ENCODE measurements at places on chromosomes 2 and 18. TPM values are rescaled to one million over a fixed set of nuclear protein-coding genes. Genes with fewer than 3 reads are reported as not detected.

DNA sequence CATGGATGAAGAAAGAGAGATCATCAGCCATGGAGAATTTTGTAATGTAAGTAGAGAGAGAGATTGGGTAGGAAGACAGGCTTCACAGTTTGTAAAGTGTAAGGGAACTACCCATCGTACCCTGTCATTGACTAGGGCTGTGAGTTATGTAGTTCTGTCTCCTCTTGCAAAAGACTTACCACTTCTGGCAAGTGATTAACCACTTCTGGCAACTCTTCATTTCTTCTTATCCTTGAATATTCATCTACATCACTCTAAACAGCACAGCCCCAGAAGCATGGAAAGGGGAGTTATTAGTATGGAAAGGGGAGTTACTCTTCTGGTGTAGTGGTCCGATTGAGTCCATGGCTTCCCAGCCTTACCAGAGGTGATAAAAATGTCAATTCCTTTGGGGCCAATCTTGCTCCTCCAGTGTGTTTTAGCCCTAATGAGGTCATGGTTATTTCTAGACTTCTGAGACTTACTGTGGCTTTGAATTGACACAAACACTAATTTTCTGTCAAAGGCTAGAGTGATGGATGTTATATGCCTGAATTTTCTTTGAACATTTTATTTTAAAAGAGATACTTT is 52.0 kb downstream of the STAT1 start:
- H3K27ac ChIP-seq, result no peak overlapping the region
- H3K4me3 ChIP-seq, result no peak overlapping the region
- no peaks in the 10 kb centered on the region for H3K27me3 ChIP-seq
- H3K36me3 ChIP-seq, result peaks cover 22% of the 10 kb centered on the region

GRCh38 chr2:188412190-188412589 is 120.5 kb downstream of the GULP1 start:
- H3K36me3 ChIP-seq, result no peaks in the 10 kb centered on the region
- H3K4me1 ChIP-seq, result no peaks in the 10 kb centered on the region
- H3K4me3 ChIP-seq, result no peak overlapping the region
- no peak for DNase-seq
- H3K27me3 ChIP-seq, result no peaks in the 10 kb centered on the region

DNA sequence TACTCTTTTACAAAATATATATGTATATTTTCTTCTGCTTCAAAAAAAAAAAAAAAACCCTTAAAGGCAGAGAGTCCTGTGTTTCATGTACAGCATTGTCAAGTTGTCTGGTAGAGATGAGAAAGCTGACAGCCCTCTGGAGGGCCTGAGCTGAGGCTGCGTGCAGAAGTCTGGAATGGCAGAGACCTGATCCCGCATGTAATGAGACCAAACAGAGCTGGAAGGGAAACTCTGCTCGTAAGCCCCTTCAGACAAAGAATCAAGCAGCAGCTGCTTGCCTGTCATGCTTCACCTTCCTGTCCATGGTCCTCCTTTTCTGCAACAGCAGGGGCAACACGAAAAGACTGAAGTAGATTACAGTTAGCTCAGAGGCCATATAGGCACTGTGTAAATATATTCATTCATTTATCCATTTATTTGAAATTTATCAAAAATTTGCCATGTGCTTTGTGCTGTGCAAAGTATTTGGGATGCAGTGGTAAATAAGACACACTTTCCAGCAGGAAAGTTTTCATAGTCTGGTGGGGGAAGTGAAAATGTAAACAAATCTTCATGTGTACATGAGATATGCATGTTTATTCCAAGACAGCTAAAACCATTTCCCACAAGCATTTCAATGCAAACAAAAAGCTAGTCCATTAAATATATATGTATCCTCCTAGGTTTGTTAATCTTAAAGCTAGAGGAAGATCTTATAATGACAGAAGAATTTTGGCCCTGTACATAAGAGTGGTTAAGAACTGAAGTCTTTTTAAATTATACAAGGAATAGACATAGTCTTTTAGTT is 912.7 kb downstream of the CPS1 start:
- no peak for DNase-seq
- no peaks in the 10 kb centered on the region for H3K4me1 ChIP-seq
- no peaks in the 10 kb centered on the region for H3K36me3 ChIP-seq
- no peaks in the 10 kb centered on the region for H3K27me3 ChIP-seq
- no peak overlapping the region for H3K4me3 ChIP-seq
- no peak overlapping the region for H3K27ac ChIP-seq

- H3K36me3 ChIP-seq, result no peaks in the 10 kb centered on the region
- H3K27me3 ChIP-seq, result no peaks in the 10 kb centered on the region
- no peaks in the 10 kb centered on the region for H3K4me1 ChIP-seq
- H3K4me3 ChIP-seq, result no peak overlapping the region
- DNase-seq, result no peak
- H3K27ac ChIP-seq, result no peak overlapping the region
Measured at GRCh38 chr2:167814881-167815718, 432.3 kb downstream of the STK39 start.

DNA sequence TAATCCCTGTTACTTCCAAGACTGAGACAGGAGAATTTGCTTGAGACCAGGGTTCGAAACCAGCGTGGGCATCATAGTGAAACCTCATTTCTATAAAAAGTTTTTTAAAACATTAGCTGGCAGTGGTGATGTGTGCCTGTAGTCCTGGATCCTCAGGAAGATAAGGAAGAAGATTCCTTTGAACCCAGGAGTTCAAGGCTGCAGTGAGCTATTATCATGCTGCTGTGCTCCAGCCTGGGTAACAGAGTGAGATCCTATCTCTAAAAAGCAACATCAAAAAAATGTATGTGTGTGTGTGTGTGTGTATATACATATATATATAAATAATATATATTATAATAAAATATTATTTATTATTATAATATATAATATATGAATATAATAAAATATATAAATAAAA is 1417.6 kb upstream of the CDH2 start:
- H3K27me3 ChIP-seq, result no peaks in the 10 kb centered on the region
- no peak overlapping the region for H3K27ac ChIP-seq
- no peaks in the 10 kb centered on the region for H3K36me3 ChIP-seq
- DNase-seq, result no peak
- H3K4me3 ChIP-seq, result no peak overlapping the region
- H3K4me1 ChIP-seq, result no peaks in the 10 kb centered on the region

- no peaks in the 10 kb centered on the region for H3K36me3 ChIP-seq
- no peaks in the 10 kb centered on the region for H3K27me3 ChIP-seq
- H3K27ac ChIP-seq, result no peak overlapping the region
- no peak for DNase-seq
- H3K4me1 ChIP-seq, result no peaks in the 10 kb centered on the region
Measured at GRCh38 chr2:133940134-133940533, 313.7 kb upstream of the MGAT5 start.

DNA sequence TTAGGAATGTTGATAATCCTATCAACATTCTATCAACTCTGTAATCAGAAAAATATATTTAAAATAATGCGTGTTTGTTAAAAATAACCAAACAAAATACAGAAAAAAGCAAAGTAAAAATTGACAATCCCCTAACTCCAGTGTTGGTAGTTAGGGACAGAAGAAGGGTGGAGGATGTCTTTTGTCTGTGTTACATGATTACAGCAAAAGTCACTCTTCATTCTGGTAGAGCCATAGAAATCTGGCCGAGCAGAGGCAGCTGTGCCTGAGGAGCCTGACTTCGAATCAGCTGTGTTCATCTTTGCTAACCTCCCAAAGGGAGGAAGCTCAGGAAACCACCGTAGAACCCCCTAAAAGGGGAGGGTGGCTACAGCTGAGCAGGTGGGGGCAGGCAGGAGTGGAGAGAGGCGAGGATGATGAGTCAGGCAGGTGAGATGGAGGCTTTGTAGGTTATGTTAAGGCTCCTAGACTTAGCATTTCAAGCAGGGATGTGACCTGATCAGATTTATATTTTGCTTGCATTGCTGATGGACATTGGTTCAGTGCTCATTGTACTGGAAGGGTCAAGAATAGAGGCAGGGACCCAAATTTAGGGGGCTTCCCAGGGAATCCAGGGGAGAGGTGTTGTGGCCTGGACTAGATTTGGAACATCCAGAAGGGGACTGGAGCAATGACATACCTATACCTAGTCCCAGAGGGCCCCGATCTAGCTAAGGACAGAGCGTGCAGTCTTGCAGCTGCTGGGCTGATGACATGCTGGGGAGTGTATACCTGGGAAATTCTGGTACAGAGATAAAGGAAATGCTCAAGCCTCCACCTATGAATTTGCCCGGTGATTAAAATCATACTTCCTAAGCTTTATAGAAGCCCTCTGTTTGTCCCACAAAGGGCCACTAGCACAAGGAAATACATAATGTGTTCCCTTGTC is 95.7 kb downstream of the NEDD4L start:
- H3K36me3 ChIP-seq, result no peaks in the 10 kb centered on the region
- DNase-seq, result no peak
- no peaks in the 10 kb centered on the region for H3K4me1 ChIP-seq
- no peak overlapping the region for H3K27ac ChIP-seq
- H3K27me3 ChIP-seq, result no peaks in the 10 kb centered on the region
- H3K4me3 ChIP-seq, result no peak overlapping the region

- DNase-seq, result no peak
- H3K27me3 ChIP-seq, result no peaks in the 10 kb centered on the region
- H3K4me3 ChIP-seq, result no peak overlapping the region
- no peaks in the 10 kb centered on the region for H3K4me1 ChIP-seq
- no peak overlapping the region for H3K27ac ChIP-seq
Measured at GRCh38 chr2:186717320-186718007, 23.6 kb downstream of the FAM171B start.

GRCh38 chr2:236352761-236353593 is 88.8 kb upstream of the ASB18 start:
- no peak for DNase-seq
- no peak overlapping the region for H3K27ac ChIP-seq
- no peaks in the 10 kb centered on the region for H3K36me3 ChIP-seq
- no peaks in the 10 kb centered on the region for H3K27me3 ChIP-seq
- no peak overlapping the region for H3K4me3 ChIP-seq

GRCh38 chr2:1406434-1406833 is 6.8 kb upstream of the TPO start:
- no peak for DNase-seq
- no peaks in the 10 kb centered on the region for H3K4me1 ChIP-seq
- H3K4me3 ChIP-seq, result no peak overlapping the region
- no peak overlapping the region for H3K27ac ChIP-seq
- H3K36me3 ChIP-seq, result no peaks in the 10 kb centered on the region

GRCh38 chr2:12603781-12604295 is 112.9 kb upstream of the TRIB2 start:
- no peaks in the 10 kb centered on the region for H3K27me3 ChIP-seq
- peaks cover 8% of the 10 kb centered on the region for H3K4me1 ChIP-seq
- H3K36me3 ChIP-seq, result no peaks in the 10 kb centered on the region
- no peak overlapping the region for H3K4me3 ChIP-seq
- no peak for DNase-seq

DNA sequence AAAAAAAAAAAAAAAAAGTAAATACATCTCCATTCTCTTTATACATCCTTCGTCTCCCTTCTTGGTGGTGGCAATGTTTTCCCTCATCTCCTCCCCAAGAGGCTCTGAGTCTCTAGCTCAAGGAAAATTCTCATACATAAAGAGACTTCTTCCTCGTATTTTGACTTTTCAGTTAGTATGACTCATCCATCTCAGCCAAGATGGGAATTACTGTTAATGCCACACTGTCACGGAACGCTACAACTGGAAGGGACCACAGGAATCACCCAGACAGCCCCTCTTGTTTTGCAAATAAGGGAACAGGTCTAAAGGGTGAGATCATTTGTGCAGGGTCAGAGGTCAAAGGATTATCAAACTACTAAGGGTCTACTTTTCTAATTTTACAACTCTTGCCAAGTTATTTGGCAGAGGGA is 19.5 kb downstream of the NFE2L2 start:
- no peak for DNase-seq
- H3K27me3 ChIP-seq, result no peaks in the 10 kb centered on the region
- no peak overlapping the region for H3K27ac ChIP-seq
- H3K36me3 ChIP-seq, result no peaks in the 10 kb centered on the region
- H3K4me1 ChIP-seq, result peaks cover 83% of the 10 kb centered on the region

DNA sequence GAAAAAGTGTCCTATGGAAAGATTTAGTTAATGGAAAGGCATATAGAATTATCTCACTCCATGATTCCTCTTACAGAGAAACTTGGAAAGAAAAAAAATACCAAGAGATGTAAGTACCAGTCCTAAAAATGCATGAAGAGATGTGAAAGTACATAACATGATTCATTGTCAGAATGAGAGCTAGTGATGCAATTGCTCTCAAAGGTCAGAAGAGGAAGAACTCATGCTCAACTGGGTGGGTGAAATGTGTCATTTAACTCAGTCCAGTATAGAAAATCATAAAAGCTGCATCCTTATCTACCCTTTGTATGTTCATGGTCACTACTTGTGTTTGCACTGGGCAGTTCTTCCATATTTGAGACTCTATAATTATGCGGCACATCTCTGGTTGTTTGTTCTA is 300.0 kb upstream of the PIK3C3 start:
- DNase-seq, result no peak
- no peaks in the 10 kb centered on the region for H3K27me3 ChIP-seq
- H3K4me3 ChIP-seq, result no peak overlapping the region
- H3K27ac ChIP-seq, result no peak overlapping the region
- no peaks in the 10 kb centered on the region for H3K36me3 ChIP-seq

DNA sequence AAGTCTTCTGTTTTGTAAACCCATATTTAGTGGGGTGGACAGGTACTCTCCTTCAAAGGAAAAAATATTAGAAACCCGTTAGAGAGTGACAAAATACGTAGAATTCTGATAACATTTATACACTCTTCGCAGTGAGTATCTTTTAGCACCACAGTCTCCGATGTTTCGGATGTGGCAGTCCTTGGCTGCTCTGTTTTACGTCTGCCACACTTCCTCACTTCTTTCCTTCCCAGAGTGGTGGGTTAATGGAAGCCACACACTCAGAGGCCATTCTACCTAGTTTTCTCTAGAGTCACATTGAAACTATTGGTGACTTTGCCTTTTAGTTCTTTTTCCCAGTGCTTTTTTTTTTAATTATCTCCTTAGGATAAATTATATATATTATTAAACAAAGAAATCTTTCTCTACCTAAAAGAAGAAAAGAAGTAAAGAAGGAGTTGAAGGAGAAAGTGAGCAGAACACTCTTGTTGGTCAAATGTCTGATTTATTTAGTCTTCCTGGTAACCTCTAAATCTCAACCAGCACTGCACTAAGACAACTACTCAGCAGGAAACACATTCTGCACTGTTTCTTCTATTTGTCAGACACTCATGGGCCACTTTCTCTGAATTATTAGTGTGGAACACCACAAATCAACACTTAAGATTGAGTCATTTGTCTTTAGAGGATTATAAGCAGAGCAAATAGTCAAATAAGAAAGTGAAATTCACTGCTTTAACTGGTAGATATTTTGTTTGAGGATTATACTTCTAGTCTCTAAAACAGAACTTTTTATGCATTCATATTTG is 451.3 kb upstream of the TMEFF2 start:
- H3K4me1 ChIP-seq, result no peaks in the 10 kb centered on the region
- no peak overlapping the region for H3K4me3 ChIP-seq

- no peak overlapping the region for H3K4me3 ChIP-seq
- H3K4me1 ChIP-seq, result no peaks in the 10 kb centered on the region
- H3K27ac ChIP-seq, result no peak overlapping the region
- no peak for DNase-seq
- no peaks in the 10 kb centered on the region for H3K27me3 ChIP-seq
- no peaks in the 10 kb centered on the region for H3K36me3 ChIP-seq
Measured at GRCh38 chr2:148130581-148130980, 109.7 kb downstream of the MBD5 start.

The SERPINB11 gene
- not detected for total RNA-seq

The MYCN gene
- not detected for total RNA-seq

The NDUFS1 gene
- total RNA-seq, result 102 TPM

The ATRAID gene
- 101 TPM for total RNA-seq

The ERLEC1 gene
- total RNA-seq, result 26.4 TPM

The TWIST2 gene
- not detected for total RNA-seq

The SCN9A gene
- not detected for total RNA-seq

The HDHD2 gene
- total RNA-seq, result 27.3 TPM

The DPP10 gene
- not detected for total RNA-seq

The RAB6D gene
- total RNA-seq, result not detected
